ENCODE measurements at places on chromosomes 13 and 19.
A peak's percentile ranks its signal among the peaks of the same experiment; 100 is the strongest.

- no peak for DNase-seq
These were observed 11.1 kb upstream of the SERP2 start for GRCh38 chr13:44362394-44363040.

- DNase-seq: no peak
These were observed 33.3 kb upstream of the SPATA13 start for GRCh38 chr13:24127116-24127631.

- no peak for DNase-seq
These were observed 14.0 kb upstream of the TOMM40 start for GRCh38 chr19:44876930-44877535.

DNA sequence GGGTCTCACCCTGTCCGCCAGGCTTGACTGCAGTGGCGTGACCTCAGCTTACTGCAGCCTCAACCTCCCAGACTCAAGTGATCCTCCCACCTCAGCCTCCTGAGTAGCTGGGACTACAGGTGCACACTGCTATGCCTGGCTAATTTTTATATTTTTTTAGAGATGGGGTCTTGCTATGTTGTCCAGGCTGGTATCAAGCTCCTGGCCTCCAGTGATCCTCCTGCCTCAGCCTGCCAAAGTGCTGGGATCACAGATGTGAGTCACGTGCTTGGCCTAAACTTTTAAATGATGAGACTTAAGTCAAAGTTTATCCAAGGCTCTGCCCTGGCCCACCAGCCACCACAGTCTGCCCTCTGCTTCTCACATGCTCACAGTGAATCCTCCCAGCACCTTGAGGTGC lies 2.2 kb downstream of the C19orf33 start:
- no peak for DNase-seq

DNA sequence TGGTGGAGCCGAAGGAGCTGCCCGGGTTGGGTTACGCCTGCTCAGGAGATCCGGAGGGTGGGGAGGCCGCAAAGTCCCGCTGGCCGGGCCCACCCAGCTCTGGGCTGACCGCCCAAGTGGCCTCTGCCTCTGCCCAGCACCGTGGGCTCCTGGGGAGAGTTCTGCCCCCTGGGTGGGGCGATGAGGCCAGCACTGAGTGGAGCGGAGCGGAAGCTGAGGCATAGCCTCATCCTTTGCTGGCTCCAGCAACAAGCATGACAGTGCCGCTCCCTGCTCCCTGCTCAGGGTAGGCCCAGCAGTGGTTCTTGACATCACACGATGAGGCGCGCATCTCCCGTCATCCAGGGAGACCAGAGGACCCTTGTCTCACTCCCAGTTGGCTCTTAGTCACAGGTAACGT lies 22.5 kb downstream of the CCDC8 start:
- DNase-seq: no peak

GRCh38 chr19:17475541-17476115 lies 5.3 kb downstream of the SLC27A1 start:
- peak; percentile 85 for DNase-seq

DNA sequence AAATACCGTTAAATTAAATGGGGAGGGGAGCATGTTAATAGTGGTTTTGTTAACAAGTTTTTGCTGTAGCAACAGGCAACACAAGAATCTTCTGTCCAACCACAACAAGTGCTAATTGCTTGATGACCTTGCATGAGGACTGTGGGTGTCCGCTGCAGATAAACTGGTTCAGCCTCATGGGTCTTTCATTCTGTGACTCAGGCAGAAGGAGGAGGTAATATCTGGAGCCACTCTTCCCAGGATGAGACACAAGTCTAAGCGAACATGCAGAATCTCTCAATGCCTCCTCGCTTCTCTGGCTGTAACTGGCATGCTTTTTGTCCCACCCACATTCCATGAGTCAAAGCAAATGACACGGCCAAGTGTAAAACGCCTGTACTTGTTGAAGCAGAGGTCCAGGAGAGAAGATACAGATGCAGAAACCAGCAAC lies 56.6 kb upstream of the MYO16 start:
- no peak for DNase-seq

GRCh38 chr13:95754069-95754468 lies 77.1 kb downstream of the DNAJC3 start:
- DNase-seq: no peak

DNA sequence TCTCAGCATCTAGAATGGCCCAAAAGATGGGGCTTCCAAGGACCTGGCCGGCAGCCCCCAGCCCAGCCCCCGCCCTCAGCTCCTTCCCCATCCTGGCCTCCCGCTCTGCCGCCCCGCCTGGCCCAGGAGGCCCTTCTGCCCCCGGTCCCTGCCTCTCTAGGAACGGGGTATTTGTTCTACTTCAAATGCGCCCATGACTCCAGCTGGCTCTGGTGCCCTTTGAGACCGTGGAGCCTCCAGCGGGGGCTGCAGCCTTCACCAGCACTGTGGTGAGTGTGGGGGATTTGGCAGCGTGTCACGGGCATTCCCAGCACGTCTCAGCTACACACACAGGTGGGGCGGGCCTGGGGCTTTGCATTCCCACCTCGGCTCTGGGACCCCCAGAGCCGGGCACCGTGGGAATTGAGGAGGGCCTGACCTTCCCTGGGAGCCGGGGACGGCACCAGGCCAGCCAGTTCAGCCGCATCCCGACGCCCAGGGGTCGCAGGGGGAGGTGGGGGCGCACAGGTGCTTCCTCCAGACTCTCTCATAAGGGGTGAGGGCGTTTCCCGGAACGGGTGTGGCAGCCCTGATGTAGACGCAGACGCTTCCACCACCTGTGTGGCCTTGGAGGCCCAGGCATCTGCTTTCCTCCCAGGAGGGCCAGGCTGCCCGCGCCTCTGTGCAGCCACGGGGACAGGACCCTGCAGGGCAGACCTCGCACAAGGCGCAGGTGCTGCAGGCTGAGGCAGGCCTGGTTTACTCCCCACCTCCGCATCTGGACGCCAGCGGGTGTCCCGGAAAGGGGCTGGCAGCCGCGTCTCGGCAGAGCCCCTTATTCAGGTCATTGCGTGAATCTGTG lies 947 bp downstream of the ATP4B start:
- no peak for DNase-seq

DNA sequence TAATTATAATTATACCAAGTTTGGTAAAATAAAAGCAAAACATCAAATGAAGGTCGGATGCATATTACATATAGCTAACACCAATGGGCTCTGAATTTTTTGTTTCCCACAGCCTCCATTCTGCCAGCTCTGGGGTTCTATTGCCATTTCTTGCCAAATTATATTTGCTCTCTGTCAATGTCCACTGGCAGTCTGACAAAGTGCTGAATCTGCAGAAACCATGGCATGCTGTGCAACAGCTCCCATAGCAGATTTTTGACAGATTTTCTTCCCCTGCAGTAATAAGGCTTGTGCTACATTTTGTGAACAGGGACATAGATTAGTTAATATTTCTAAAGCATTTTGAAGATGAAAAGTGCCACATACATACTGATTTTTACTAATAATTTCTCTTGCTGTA lies 1102.1 kb downstream of the DIAPH3 start:
- DNase-seq: no peak

DNA sequence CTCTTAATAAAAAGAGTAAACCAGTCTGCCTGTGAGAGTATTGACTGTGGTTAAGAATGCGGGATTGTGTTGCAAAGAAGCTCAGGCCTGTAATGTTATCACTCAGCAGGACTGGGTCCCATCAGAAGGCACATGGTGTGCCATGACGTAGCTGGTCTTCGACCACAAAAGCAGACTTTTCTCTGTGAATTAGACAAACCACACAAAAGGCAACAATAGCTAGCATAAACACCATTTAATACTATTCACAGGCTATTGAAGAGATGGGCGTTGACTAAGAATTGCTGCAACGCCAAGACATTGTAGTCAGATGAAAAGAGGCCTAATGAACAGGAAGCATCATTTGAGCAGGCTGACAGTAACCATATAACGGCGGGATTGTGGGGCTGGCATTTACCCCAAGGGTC lies 235.6 kb upstream of the SOX21 start:
- no peak for DNase-seq

DNA sequence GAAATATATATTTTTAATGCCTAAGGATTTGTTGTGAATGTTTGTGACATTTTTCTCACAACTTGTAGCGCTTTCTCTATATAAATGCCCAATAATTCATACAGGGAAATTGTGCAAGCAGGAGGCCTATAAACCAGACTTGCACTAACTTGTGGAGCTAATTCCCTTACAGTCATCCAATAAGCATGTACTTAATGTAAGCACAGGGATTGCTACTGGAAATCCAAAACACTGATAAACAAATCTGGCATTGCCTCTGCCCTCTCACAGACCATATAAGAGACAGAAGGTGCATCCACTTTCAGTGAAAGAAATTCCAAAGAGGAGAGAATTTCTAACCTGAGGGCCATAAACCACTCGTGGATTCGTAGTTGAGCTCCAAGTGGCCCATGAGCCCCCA lies 518.8 kb downstream of the MYO16 start:
- no peak for DNase-seq

DNA sequence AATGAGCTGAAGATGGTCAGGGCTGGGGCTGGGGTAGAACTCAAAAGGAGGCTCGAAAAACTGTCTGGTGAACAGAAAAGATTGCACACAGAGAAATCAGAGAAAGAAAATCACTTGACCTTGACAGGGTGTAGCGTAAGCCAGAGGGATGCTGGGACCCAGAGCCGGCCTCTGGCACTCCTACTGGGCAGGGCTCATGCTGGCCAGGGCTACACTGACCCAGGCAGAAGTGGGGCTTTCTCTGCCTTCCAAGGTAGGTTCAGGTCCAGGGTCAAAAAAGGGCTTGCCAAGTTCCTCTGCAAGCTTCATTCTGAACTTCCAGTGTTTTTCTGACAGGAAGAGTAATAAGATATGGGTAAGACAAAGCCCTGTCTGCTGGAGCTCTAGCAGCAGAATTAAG lies 56.2 kb downstream of the LATS2 start:
- no peak for DNase-seq

GRCh38 chr13:60463787-60464186 lies 66.8 kb downstream of the TDRD3 start:
- DNase-seq: no peak

GRCh38 chr13:87078947-87079795 lies 592.0 kb upstream of the SLITRK5 start:
- DNase-seq: no peak

GRCh38 chr13:39963612-39964011 lies 308.1 kb downstream of the COG6 start:
- no peak for DNase-seq

DNA sequence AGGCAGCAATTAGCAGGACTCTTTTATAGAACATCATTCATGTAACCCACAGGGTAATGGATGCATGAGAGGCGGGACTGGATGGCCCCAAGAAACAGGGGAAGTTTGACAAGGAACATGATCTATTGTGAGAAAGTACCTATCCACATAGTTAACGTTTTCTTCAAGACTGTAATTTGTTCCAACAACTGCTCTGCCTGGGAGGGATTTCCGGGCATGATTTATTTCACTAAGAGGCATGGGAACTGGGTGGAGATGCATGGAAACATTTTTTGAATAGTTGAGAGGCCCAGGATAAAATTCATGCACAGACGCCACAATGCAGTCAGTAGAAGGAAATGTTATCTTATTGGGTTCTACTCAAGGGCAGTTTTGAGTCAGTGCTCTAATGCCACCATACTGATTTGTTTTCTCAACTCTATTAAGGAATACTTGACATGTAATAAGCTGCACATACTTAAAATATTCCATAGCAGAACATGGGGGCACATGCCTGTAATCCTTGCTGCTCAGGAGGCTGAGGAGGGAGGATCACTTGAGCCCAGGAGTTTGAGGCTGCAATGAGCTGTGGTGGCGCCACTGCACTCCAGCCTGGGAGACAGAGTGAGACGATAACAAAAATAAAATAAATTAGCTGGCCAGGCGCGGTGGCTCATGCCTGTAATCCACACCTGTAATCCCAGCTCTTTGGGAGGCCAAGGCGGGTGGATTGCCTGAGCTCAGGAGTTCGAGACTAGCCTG lies 9.9 kb upstream of the ATG4D start:
- no peak for DNase-seq

DNA sequence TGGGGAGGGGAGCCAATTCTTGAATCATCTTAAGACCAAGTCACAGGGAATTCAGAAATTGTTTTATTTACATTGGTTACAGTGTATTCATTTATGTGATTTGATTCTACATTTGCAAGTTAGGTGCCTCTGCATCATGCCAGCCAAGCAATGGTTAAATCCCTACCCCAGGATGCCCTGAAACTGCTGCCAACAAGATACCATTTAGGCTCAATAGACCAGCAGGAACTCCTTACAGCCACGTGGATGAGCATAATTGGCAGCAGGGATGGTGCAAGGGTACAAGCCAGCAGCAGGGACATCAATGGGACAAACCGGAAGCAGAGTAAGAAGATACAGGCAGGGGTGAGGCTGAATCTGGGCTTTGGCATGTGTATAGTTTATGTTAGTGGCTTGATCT lies 72.4 kb upstream of the NBEA start:
- DNase-seq: no peak

- no peak for DNase-seq
These were observed 1.0 kb upstream of the RPS5 start for GRCh38 chr19:58385891-58386575.

- no peak for DNase-seq
These were observed 2428.4 kb upstream of the PCDH20 start for GRCh38 chr13:63843766-63844699.

DNA sequence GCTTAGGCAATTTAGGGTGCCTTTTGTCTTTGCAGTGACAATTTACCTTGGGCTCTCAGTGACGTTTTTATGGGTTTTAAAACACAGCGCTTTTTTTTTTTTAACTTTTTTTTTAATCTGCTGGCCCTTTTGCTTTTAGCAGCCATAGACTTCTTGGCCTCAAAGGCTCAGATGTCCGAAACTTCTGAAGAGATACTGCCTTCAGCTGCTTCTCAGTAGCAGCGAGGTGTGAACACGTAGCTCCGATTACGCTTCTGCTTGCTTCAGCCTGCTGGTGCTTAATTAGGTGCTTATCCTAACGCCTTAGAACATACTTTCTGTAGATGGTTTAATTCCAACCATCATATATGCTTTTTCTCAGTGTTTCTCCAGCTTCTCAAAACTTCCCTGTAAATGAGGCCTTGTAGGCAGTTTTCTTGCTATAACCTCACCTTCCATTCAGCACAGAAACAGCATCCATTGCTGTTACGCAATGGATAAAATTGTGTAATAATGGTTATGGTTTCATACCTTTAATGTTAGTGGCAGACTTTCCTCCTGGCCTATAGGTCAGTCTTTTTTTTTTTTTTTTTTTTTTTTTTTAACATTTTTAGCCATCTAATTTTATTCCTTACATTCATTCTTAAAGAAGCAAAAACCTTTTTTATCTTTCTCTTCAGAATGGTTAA lies 723.9 kb downstream of the GPC5 start:
- DNase-seq: no peak

- DNase-seq: no peak
These were observed 343.5 kb upstream of the SPRY2 start for GRCh38 chr13:80684217-80684991.
